ENCODE measurements at places on chromosomes 3 and 15.

- no peak for DNase-seq
These were observed 66.7 kb upstream of the XCR1 start for GRCh38 chr3:46093966-46094365.

DNA sequence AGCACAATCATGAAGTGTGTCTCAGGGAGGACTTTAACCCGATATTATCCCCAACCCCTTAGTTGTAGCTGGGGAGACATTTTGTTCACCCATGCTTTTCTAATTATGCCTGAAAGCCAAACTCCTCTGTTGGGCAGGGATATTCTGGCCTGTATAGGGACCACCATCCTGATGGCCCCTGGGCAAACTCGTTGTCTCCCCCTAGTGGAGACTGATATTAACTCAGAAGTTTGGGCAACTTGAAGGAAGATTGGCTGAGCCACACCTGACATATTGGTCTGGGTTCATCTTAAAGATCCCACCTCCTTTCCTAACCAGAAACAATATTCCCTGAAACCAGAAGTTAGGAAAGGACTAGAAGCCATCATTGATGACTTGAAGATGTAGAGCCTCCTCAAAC lies 42.3 kb downstream of the TM4SF18 start:
- DNase-seq, result peak; percentile 48

DNA sequence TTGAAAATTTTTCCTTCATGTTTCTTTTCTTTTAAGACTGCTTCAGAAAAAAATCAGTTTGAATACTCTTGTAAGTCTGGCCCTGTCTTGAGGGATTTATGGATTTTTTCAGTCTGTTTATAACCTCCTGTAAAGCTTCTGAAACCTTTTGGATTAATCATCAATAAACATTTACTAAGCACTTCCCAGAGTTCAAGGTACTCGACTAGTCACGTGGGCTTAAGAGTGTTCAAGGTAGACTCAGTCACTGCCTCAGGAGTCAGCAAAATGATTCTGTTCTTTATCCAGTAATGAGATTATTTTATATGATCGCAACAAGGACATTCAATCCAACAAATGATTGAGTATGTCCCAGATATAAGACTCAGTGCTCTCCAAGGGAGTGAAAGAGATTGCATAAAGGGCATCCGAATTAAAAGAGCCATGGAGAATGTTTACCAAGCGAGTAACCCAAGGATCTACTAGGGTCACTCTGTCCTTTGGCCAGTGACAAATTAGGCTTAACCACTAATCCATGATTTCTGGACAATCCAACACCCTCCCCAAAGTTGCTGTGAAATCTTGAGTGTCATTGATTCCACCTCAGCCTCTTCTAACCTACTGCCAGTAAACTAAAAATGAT lies 726.6 kb upstream of the NAALADL2 start:
- DNase-seq, result no peak

GRCh38 chr3:182370949-182371348 lies 422.4 kb upstream of the ATP11B start:
- DNase-seq, result no peak

GRCh38 chr3:72018343-72018984 lies 233.5 kb upstream of the PROK2 start:
- DNase-seq, result no peak

DNA sequence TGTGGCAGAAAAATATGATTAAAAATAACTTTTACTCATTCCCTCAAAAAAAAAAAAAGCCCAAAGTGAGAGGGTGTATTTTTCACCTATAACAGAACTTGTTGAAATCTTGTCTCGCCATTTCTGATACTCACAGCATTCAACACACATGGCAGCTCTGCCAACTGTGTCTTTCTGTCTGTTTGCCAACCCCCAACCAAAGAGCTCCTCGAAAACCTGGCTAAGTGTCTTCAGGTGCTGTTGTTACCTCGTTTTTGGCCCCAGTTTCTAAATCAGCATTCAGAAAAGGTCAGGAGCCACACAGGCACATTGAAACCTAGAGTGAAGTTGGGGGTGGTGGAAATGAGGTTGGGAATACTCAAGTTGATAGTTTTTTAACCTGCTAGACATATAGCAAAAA lies 123.5 kb downstream of the TMEM108 start:
- no peak for DNase-seq

- no peak for DNase-seq
These were observed 599.5 kb downstream of the FHIT start for GRCh38 chr3:60651799-60652198.

DNA sequence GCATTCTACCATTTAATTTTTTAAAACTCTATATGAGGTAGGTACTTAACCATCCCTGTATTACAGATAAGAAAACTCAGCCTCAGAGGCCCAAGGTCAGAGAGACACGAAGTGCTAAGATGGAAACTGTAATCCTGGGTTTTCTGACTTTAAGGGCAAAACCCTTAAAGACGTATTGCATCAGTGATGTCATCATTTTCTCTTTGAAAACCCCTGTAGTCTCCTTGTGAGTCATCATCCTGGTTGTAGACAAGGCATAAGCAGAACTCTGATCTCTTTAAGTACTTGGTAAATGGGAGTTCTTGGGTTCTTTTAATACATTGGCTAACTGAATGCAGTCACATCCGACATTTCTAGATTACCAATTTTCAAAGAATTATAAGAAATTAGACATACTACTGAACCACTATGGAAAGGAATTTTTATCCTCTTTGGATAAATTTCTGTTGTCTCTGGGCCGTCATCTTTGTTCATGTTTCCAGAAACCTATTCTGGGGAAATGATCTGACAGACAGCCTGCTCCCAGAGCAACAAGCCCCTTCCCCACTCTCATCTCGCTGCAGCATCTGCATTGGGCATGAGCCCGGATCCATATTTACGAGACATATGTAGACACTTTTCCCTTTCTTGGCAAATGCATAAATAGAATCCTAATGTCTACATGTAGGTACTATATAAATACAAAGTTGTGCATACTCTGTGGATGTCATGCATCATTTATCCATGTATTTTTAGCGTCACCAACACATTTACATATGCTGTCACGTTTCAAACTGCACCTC lies 48.7 kb upstream of the MDFIC2 start:
- no peak for DNase-seq

DNA sequence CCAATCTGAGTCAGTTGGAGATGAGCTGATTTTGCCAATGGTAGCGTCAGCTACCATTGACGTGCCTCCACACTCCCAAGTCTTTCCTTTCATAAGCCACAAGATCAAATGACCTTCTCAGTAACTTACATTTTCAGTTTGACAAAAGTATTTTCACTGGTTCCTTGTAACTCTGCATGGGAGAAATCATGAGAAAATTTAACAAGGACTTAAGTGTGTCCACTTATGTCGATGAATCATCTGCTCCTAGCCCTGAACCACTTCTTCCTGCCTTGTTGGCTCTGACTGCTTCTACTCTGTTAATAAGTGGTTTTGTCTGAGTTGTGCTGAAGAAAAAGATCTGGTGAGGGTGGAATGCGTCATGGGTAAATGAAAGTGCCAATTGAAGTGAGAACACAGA lies 101.2 kb downstream of the NFKBIZ start:
- DNase-seq, result no peak

- no peak for DNase-seq
These were observed 1000.9 kb downstream of the TUSC7 start for GRCh38 chr3:117710501-117710900.
